ENCODE measurements at places on chromosomes 11 and 22.

DNA sequence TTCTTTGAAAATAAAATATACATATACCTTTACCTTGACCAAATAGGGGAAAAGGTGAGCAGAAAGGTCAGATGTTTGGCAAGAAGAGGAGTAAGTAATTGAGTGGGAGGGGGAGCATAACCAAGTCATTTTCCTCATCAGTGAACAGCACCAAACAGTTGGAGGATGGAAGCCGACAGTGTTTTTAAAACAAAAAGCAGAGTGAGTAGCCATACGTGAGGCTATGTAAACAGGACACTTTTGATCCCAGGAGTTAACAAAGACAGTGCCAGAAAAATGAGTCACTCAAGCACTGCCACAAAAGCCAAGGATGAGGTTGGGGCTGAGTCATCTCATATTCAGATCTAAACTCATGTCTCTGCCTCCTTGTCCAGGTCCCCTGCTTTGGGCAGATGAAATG, 734.7 kb downstream of the KCNA4 start:
- no peaks in the 10 kb centered on the region for H3K4me1 ChIP-seq
- no peak overlapping the region for H3K4me3 ChIP-seq
- no peaks in the 10 kb centered on the region for H3K36me3 ChIP-seq
- no peak for DNase-seq
- no peaks in the 10 kb centered on the region for H3K27me3 ChIP-seq
- H3K27ac ChIP-seq: no peak overlapping the region

GRCh38 chr11:61417670-61418069, 12.1 kb downstream of the CPSF7 start:
- peaks cover 84% of the 10 kb centered on the region for H3K36me3 ChIP-seq
- no peak overlapping the region for H3K4me3 ChIP-seq
- peaks cover 17% of the 10 kb centered on the region for H3K4me1 ChIP-seq
- H3K27ac ChIP-seq: peak overlapping the region; percentile 12
- no peak for DNase-seq
- H3K27me3 ChIP-seq: no peaks in the 10 kb centered on the region

GRCh38 chr22:33717694-33718396, 202.4 kb downstream of the LARGE1 start:
- H3K4me3 ChIP-seq: no peak overlapping the region
- peak overlapping the region; percentile 65 for H3K27ac ChIP-seq
- DNase-seq: no peak
- no peaks in the 10 kb centered on the region for H3K27me3 ChIP-seq

- H3K27me3 ChIP-seq: peaks cover 10% of the 10 kb centered on the region
- no peaks in the 10 kb centered on the region for H3K4me1 ChIP-seq
- no peaks in the 10 kb centered on the region for H3K36me3 ChIP-seq
- no peak overlapping the region for H3K4me3 ChIP-seq
Observed at GRCh38 chr11:132941024-132941646, 591.2 kb downstream of the OPCML start.

GRCh38 chr11:8617063-8617462, 23.0 kb upstream of the STK33 start:
- no peaks in the 10 kb centered on the region for H3K4me1 ChIP-seq
- peak; percentile 23 for DNase-seq
- no peaks in the 10 kb centered on the region for H3K27me3 ChIP-seq
- no peak overlapping the region for H3K4me3 ChIP-seq
- no peaks in the 10 kb centered on the region for H3K36me3 ChIP-seq
- no peak overlapping the region for H3K27ac ChIP-seq

DNA sequence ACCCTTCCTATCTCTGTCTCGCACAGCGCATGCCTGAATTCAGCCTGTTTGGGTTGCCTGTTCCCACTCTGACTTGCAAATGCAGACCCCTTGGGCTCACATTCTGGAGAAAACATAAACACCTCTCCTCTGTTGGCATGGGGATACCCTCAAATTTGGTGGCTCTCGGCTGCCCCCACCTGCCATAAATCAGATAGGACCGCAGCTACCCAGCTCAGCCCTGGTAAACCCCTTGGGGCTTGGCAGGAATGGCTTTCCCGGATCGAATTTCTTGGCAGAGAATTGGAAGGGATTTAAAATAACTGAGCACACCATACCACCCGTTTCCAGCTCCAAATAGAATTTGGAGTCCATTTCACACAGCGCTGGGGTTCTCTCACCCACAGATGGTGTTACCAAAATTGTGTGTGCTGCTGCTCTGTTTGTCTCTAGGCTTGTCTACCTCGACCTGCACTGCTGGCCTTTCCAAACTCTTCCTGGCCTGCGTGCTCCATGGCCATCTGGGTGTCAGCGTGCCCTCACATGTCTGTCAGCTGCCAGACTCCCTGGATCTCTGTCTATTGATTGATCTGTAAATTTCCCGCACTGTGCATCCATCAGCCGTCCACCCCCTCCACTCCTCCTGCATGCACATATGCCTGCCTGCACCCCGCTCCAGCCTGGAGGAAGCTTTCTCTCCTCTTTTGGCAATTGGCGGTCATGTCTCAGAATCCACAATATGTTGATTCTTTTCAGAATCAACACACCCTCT, 134.0 kb downstream of the NTM start:
- no peak overlapping the region for H3K4me3 ChIP-seq
- H3K27me3 ChIP-seq: no peaks in the 10 kb centered on the region
- H3K36me3 ChIP-seq: no peaks in the 10 kb centered on the region
- H3K4me1 ChIP-seq: no peaks in the 10 kb centered on the region
- no peak overlapping the region for H3K27ac ChIP-seq
- no peak for DNase-seq

Measured in right atrium auricular region (tissue), 2 donors.